ENCODE measurements at places on chromosomes 16 and 17.

DNA sequence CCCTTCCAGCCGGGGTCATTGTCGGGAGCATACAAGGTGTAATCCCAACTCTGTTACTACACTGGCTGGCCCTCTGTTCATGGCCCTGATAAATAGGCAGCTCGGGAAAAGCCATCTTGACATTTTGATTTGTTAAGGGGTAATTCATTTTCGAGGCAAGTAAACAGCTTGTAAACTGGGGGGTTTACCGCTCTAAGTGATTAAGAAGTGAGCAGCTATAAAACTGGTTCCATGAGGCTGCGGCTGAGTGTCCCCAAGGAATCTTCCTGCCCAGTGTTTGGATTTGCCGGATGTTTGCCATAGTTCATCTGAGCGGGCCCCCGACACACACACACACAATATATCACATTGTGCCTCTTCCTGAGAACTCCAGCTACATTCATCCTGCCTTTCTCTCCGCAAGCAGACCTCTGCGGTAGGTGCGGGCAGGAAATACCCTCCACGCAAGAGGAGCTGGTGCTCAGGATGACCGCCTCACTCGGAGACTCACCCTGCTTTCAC is 92.2 kb downstream of the SOCS1 start:
- no peak for DNase-seq

DNA sequence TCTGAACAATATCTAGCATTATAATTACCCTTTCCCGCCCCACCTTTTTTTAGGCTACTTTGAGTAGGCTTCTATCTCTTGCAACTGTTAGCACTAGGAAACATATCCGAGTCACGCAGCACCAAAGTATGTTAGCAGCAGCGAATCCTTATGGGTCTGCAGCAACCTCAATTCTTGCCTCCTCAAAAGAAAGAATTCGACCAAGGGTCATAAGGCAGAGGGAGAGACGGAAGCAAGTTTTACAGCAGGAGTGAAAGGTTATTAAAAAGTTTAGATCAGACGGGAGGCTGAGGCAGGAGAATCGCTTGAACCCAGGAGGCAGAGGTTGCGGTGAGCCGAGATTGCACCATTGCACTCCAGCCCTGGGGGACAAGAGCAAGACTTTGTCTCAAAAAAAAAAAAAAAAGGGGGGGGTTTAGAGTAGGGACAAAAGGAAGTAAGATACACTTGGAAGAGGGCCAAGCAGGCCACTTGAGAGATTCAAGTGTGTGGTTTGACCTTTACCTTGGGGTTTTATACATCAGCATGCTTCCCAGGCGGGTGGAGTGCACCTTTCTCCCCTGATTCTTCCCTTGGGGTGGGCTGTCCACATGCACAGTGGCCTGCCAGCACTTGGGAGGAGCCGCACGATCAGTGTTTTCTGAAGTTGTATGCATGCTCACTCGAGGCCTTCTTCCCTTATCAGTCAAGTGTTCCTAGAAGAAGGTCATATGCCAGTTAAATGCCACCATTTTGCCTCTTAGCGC is 67.7 kb downstream of the HLF start:
- no peak for DNase-seq

GRCh38 chr17:21034340-21035235 is 8.2 kb downstream of the USP22 start:
- no peak for DNase-seq

DNA sequence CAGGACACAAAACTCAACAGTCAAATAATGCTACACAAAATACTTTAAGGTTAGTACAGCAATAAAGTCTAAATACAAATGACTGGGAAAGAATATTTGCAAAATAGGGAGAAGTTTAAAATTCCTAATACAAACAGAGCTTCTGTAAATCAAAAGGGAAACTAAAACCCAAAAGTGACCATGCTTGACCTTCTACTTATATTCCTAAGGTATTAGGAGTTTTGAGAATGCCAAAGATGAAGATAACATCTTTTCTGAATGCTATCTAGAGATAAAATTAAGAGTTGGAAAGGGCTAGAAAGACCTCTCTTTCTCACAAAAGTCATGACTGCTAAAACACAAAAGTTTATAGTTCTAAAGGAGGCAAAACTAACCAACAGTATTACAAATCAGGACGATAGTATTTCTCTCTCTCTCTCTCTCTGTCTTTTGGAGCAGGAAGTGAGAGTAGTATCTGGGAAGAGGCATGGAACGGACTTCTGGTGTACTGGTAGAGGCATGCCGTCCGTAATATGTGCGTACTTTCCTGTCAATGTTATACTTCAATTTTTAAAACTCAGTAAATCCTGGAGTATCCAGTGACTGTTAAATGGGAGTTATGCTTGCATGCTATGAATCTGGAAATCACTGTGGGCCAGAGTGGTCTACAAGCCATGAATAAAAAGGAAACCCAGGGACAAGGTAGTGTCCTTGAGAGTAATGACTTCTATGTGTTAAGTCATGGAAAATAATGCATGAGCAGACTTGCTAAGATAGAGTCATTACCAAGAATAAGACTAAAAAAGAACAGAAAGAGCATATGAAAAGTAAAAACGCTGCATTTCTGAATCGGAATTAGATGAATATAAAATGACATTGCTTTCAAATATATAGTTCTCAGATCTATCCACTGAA is 49.7 kb upstream of the ANKFY1 start:
- no peak for DNase-seq

Data from effector CD4-positive, alpha-beta T cell (primary cell).